Heart right ventricle (tissue), 16 donors: ENCODE measurements at places on chromosomes 5 and 9. TPM values are rescaled to one million over a fixed set of nuclear protein-coding genes. Genes with fewer than 3 reads are reported as not detected.

- DNase-seq = no peak
Measured at GRCh38 chr5:153661897-153662296, 171.4 kb downstream of the GRIA1 start.

- no peak for DNase-seq
Measured at GRCh38 chr9:136201174-136201573, 3.8 kb downstream of the LHX3 start.

GRCh38 chr5:178739452-178740180 lies 9.2 kb upstream of the ZNF354A start:
- no peak for DNase-seq

DNA sequence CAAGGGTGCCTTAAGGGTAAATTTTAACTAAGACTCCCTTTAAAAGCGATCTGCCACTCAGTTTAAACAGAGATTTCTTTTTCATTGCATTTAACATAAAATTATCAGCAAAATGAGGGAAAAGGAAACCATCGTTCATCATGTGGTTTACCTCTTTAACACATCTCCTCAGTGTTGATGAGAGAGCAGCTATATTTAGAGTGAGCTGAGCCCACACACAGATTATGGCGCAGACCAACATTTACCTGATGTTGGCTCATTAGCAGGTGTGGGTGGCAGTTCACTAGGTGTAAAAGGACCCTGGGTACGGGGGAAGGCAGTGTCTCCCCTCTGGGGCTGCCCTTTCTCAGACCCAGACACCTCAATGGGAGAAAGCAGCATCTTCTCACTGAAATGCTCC lies 149.8 kb downstream of the ENTREP1 start:
- no peak for DNase-seq

DNA sequence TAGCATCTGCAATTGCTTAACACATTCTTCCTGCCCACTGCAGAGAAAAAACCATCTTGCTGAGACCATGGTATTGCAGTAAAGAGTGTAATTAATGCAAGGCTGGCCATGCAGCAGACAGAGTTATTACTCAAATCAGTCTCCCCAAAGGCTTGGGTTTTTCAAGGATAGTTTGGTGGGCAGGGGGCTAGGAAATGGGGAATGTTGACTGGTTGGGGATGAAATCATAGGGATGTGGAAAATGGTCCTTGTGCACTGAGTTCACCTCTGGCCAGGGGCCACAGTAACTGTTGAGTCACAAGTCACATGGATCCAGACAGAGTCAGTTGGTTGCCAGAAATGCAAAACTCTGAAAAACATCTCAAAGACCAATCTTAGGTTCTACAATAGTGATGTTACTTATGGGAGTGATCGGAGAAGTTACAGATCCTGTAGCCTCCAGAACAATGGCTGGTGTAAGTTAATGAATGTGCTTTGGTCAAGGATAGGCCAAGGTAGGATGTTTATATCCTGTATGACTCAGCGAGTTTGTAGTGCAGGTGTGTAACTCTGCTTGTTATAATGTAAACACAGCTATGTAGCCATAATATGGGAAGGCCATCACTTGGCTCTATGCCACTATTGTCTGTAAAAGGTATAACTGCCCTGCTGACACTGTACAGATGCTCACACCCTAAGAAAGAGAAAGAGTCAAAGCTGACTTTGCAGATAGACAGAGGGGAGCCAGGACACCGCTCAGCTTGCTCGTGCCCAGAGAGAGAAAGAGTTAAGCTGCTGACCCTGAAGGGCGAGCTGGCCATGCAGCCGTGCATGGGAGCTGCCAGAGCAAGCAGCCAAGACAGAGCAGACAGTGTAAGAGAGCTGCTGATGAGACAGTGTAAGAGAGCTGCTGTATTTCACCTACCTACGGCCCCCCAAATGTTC lies 27.2 kb downstream of the C9orf152 start:
- DNase-seq = no peak

DNA sequence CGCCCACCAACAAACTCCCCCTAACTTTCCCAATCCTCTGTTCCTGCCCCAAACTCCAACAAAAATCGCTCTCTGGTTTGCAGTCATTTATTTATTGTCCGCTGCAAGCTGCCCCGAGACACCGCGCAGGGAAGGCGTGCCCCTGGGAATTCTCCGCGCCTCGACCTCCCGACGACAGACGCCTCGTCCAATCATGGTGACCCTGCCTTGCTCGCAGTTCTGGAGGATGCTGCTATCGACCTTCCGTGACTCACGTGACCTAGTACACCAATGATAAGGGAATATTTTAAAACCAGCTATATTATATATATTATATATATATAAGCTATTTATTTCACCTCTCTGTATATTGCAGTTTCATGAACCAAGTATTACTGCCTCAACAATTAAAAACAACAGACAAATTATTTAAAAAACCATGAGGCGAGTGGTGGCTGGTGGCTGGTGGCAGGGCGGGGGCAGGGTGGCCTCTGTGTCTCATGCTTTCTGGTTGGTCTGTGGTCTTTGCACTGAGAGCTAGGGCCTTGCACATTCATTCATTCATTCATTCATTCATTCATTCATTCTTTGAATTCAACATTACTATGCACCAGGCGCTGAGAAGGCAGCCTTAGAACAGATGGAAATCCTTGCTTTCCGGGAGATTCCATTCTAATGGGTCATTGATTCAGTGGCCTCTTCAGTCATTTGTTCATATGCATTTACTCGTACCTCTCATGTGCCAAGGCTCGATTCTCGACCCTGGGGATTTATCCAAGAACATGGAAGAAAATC lies 37.9 kb downstream of the FGF18 start:
- no peak for DNase-seq

DNA sequence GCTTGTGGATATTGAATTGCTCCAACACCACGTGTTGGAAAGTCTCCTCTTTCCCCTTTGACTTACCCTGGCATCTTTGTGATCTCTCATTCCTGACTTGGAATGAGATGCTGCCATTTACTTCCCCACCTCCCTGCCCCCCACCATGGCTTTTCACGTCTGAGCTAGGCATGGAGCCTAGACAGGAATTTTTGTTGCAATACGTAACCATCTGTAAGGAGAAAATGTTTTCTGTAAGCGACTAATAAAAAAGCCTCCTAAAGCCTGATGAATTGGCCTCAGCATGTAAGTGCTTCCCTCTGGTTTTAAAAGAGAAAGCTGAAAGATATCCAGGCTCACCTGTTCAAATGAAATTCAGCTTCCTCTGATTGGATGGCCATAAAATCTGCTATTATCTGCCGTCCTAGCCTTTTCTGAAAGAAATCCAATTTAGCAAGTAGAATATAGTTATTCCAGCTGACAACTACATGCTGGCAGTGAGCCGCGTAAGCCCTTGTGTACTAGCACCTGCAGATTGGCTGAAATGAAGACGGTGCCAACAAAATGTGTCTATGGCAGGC lies 200.1 kb downstream of the NSG2 start:
- DNase-seq = no peak

The ANKH gene
- 172 TPM for total RNA-seq

The CEP72 gene
- 0.96 TPM for total RNA-seq

The NAA35 gene
- 16.4 TPM for total RNA-seq

The SGCD gene
- 101 TPM for total RNA-seq

The CDK5RAP2 gene
- 80.1 TPM for total RNA-seq

The PHYKPL gene
- 32.4 TPM for total RNA-seq

The PDE8B gene
- 2.4 TPM for total RNA-seq
